ENCODE measurements at places on chromosomes 6 and 20.

DNA sequence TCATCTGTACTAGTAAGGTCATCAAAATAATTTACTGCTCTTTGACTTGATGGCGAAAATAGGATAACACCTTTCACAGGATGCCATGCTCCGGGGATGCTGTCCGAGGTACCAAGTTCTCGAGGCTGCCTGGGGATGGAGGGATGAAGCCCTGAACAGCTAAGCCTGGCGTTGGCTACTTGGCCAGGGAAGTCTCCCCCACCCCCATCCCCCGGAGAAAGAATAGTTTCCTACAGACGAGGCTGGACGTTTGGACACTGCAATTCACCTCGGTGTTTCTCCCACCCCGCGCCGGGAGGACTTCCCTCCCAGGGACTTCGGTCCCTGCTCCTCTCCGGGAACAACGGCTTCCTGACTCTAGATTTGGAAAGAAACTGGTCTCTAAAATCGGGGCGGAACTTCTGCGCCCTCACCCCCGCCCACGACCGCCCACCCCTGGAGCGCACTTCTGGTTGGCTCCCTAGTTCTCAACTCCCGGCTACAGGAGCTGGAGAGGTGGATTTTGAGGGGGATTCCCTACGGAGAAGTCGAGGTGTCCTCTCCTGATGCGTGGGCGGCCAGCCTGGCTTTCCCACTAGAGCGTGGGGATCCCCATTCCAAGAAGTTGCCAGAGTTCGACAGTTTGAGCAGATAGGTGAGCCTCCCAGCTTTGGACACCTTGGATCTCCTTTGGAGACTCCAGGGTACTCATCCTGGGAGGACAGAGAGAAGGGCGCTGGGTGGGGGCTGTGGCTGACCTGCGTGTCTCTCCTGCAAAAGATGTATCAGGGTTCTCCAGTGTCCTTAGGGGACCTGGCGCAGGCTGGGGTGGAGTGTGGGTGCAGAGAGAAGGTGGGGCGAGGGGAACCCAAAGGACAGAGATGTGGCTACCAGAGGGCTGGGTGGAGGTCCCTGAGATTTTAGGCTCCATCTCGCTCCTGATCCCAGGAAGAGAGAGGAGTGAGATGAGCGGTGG, 1.1 kb downstream of the PCSK2 start:
- DNase-seq = no peak

DNA sequence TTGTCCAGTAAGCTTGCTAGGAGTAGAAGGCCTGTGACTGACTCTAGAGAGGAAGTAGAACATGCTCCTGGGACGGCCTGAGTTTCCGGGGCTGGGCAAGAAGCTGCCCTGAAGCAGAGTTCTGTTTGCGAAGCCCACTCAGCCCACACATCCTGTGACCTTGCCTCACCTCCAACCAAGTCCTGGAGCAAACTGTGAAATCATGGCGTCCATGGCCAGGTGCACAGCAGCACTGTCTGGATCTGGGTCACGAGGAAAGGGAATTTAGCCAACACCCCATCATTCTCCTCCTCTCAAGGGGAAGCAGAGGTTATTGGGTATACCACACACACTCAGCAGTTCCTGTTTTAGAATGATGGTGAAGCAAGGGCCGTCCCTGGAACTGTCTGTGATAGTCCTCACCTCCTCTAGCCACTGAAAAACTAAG, 87.5 kb downstream of the CRYBG1 start:
- no peak for DNase-seq

DNA sequence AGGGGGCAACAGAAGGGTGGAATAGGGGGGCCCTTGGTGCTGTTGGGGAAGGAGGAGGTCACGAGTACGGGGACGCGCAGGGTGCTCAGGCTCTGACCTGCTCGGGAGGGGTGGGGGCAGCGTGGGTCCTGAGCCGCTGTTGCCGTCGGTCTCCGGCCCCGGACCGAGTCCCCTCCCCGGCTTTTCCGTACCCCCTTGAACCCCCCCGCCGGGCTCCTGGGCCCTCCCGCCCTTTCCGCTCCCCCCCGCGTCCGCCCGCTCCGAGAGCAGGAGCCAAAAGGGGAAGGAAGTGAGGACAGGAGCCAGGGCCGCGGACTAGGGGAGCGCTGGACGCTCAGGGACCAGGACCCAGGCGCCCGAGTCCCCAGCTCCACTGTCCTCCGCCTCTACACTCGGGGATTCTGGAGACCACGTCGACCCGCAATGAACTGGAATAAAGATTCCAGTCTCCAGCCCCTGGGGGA, at the start of gene RGL2:
Gene RGL2 (minus strand): TSS at position 170 of the 464 bp plus-strand sequence. CDS start 332 bp downstream, outside the sequence.
- DNase-seq = no peak

GRCh38 chr6:90194371-90194841, 102.2 kb downstream of the BACH2 start:
- no peak for DNase-seq

GRCh38 chr6:12422848-12423247, 132.7 kb downstream of the EDN1 start:
- no peak for DNase-seq

DNA sequence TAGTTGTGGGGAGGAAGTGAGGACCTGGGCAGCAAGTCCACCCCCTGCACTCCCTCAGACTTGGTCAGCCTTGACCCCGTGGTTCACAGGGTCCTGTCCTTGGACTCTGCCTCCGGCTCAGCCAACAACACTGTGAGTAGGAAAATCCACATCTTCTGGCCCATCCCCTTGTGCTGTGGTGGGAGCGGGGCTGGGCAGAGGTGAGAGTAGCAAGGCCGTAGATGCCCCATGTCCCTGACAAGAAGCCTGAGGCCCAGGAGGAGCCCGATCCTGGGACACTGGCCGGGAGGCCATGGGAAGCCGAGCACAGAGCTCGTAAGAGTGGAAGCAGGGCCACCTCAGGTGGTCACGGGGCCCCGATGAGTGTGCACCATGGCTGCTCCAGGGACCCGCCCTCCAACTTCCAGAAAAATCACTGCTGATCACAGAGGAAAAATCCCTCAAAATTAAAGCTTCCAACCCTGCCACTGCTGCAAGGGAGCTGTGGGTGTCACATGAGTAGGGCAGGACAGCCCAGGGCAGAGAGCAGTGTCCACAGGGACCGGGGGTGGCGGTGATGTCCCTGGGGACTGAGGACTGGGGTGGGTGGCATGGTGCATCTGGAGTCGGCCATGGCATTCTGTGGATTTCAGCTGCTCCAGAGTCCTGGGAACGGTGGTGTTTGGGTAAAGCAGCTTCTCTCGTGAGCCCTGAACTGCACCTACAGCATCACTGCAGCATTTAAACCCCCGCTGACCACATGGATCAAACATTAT, 189.4 kb downstream of the DLL1 start:
- DNase-seq = no peak

- no peak for DNase-seq
Measured at GRCh38 chr20:22556565-22557056, 27.8 kb downstream of the FOXA2 start.

GRCh38 chr6:108168090-108168463, 2.3 kb downstream of the NR2E1 start:
- no peak for DNase-seq

DNA sequence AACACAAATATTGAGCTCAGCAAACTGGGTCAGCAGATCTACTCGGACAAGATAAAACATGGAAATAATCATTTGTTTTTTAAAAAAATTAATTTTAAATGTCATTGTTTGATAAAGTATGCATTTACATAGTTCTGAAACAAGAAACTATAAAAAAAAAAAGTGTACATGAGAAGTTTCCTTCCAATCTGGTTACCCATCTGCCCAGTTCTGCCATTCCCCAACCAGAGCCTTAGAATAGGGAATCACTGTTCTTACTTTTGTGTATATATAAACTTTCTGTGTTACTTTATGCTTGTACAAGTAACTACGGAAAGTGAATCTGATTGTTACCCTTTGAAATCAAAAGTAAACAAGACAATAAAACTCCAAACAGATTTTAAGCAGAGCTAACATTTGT, 791.4 kb downstream of the HACE1 start:
- no peak for DNase-seq

DNA sequence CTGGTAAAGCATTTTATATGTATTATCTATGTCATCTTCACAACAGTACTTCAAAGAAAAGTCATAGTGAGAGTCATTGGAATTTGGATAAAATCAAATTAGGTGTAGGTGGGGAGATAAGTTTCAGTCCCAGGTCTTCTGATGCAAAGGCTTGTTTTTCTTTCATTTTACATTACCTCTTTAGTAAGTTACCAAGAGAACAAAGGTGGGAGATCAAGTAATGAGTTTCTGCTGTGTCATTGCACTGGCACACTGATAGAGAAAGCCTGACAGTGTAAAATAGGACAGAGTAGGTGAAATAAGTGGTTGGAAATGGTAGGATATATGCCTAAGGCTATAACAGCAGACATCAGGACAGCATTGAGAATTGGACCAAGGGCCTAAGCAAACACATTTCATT, 250.4 kb downstream of the NKAIN2 start:
- no peak for DNase-seq

- DNase-seq = no peak
Measured at GRCh38 chr6:133040094-133040802, 200.9 kb upstream of the EYA4 start.

- no peak for DNase-seq
Measured at GRCh38 chr20:50278377-50278683, 87.7 kb downstream of the CEBPB start.

DNA sequence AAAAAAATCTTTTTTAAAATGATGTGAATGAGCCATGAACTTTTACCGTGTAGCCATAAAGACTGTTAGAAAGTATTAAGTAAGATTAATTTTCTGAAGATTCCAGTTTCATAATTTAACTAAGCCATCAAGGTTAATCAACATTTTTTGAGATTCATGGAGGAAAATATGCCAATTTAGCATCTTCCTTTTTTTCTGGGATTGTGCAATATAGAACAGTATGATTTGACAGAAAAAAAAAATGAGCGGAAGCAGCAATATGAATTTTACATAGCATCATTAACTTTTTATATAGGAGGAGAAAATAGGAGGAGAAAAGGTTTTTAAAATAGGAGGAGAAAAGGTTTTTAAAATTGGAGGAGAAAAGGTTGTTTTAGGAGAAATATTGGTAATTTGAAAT, 306.3 kb downstream of the ADGRB3 start:
- no peak for DNase-seq

GRCh38 chr6:33201147-33201545, 479 bp downstream of the SLC39A7 start:
- no peak for DNase-seq

DNA sequence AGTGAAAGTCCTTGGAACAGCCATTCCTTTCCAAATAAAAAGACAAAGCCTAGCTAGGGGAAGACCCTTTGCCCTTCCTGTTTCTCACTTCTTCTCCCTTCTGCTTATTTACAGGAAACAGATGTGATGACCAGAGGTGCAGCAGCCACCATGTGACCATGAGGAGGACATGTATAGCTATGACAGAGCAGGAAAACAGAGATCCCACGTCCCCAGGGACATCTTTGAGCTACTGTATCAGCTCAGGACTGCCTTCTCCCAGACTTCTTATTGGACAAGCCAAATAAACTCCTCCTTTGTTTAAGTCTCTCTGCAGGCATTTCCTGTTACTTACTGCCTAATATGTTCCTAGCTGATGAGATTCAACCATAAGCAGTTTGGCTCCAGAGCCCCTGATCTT, 133.1 kb upstream of the MLN start:
- DNase-seq = no peak

- DNase-seq = no peak
Measured at GRCh38 chr20:44746367-44747165, 901 bp downstream of the KCNK15 start.

DNA sequence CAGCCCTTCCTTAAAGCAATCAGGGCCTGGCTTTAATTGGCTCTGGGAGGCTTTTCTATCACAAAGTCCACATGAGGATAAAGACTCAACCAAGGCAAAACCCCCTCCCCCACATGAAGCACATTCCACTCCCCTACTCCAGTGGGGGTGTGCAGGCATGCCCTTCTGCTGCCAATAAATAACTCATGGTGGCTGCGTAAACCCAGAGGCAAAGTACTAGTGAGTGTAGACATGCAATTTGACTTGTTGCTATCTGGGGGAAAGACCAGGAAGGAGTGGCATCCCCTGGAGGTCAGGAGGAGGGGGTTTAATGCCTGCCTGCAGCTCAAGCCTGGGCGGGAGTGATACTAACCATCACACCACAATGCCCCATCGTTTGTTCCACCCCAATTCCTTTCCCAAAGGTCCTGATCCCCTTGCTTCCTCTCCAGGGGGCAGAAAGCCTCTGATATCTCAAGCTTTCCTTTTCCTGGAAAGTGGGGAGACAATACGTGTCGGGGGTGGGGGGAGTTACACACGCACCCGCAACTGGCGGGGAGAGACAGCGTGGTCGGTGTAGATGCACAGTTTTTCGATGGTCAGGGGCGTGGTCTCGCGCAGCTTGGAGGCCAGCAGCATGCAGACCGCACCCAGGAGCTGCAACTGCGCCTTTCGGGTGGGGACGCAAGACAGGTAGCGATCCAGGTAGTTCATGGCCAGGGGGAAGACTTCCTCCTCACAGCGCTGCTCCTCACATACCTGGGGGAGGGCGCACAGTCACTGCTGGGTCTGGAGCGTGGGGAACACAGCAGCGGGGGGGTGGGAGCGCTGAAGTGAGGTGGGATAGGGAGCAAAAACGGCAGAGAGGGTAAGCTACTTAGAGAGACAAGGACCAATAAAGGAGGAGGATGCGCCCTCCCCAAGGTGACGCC, 1.5 kb downstream of the CCND3 start:
- DNase-seq = no peak

DNA sequence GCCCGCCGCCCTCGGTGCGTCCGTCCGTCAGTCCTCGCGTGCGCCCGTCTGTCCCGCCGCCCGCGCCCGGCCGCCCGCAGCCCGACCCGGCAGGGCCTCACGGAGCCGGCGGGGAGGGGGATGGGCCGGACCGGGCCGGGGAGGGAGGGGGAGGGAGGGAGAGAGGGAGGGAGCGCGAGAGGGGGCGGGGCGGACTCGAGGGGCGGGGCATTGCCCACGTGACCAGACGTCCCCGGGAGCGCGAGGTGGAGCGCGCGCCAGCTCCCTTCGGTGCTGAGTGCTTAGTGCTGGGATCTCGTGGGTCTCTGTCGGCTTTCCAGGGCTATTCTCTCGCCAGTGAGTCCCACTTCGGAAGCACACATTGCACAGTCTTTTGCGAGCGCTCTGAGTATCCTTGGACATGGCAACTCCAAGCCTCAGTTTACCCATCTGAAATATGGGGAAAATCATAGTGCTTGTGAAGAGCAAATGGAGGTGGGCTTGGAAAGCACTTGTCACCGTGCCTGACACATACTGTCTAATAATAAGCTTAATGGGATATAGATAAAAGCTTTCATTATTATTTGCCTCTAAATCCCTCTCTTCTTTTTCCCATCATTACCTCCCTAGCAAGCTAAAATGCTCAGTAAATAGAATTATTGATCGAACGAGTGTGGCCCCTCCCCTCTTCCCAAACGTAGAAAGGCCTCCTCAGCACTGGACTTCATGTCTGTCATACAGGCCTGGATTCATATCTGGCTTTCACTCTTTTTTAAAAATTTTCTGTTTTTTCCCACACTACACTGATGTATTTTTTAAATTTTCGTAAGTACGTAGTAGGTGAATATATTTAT, at the start of gene NCOA6:
Gene NCOA6 (minus strand): TSS at position 122 of the 833 bp plus-strand sequence. CDS start 43,296 bp downstream, outside the sequence.
- DNase-seq = no peak

GRCh38 chr20:10696650-10697049, 22.9 kb upstream of the JAG1 start:
- DNase-seq = no peak

- no peak for DNase-seq
Measured at GRCh38 chr20:751761-752160, 16.5 kb downstream of the SLC52A3 start.

- no peak for DNase-seq
Measured at GRCh38 chr6:74459260-74459659, 746.6 kb downstream of the COL12A1 start.

GRCh38 chr6:149081281-149081680, 236.2 kb upstream of the TAB2 start:
- DNase-seq = no peak

Data from NCI-H1048 (cell line).